ENCODE measurements at places on chromosomes 2 and 18. TPM values are rescaled to one million over a fixed set of nuclear protein-coding genes. Genes with fewer than 3 reads are reported as not detected.

GRCh38 chr2:102034683-102035548 lies 43.2 kb downstream of the IL1R2 start:
- H3K4me3 ChIP-seq = no peak overlapping the region
- H3K27ac ChIP-seq = no peak overlapping the region
- H3K27me3 ChIP-seq = no peaks in the 10 kb centered on the region
- DNase-seq = no peak
- peaks cover 26% of the 10 kb centered on the region for H3K4me1 ChIP-seq
- H3K36me3 ChIP-seq = peaks cover 22% of the 10 kb centered on the region

SALL3 gene
- not detected for total RNA-seq

CCDC178 gene
- 8.0 TPM for total RNA-seq

AOX1 gene
- total RNA-seq = 3.9 TPM

HMSD gene
- total RNA-seq = 2.2 TPM

GRCh38 chr2:88810017-88810416 lies 118.5 kb downstream of the RPIA start:
- peaks cover 3% of the 10 kb centered on the region for H3K27me3 ChIP-seq
- H3K4me1 ChIP-seq = no peaks in the 10 kb centered on the region
- DNase-seq = no peak
- no peak overlapping the region for H3K27ac ChIP-seq

DNA sequence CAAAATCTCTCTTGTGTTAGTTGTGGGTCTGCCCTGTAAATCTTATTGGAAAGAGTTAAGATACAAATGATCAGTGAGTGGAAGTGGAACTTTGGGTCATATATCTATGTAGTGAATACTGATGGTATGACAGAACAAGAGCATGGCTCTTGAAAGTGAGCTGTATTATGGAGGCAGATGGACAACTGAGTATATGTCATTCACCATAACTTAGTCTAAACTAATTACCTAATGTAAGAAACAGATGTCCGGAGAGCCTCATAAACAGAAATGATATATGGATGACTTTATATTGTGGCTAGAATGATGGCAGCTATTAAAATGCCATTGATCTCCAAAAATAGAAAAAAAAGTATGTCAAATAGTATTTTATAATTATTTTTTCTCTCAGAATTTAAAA lies 72.4 kb downstream of the FASTKD2 start:
- H3K27me3 ChIP-seq = no peaks in the 10 kb centered on the region
- H3K27ac ChIP-seq = no peak overlapping the region
- H3K4me3 ChIP-seq = no peak overlapping the region
- no peaks in the 10 kb centered on the region for H3K36me3 ChIP-seq
- DNase-seq = no peak

KRCC1 gene
- total RNA-seq = 26.3 TPM

DNA sequence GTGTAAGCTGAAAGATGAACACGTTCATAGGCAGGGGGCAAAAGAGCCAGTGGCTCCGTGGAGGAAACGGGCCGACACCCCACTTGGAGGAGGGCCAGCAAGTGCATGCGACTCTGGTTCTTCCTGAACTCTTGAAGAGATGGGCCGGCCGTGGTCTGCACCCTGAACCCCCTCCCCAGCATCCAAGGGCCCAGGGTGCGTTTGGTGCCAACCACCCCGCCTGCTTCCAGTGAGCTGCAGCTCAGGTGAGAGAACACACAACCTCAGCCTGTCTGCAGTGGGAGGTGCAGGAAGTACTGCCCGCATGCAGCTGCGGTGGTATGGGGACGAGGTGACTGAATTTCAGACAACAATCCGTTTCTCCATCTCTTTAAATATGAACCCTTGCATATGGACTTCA lies 58.9 kb downstream of the ADNP2 start:
- no peak overlapping the region for H3K27ac ChIP-seq
- peaks cover 11% of the 10 kb centered on the region for H3K4me1 ChIP-seq

CLIP4 gene
- 28.0 TPM for total RNA-seq

DNA sequence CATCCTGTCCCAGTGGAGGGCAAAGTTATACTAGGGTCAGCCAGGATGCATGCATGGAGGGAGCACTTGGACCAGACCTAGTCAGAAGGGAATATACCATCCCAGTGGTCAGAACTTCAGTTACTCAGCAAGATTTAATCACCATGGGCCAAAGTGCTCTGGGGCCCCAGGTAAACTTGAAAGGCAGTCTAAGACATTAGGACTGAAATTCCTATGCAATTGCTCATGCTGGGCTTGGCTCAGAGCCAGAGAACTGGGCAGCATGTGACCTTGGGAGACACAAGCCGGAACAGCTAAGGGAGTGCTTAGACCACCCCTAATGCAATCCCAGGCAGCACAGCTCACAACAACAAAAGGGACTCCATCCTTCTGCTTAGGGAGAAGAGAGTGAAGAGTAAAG lies 401.3 kb downstream of the KCNJ3 start:
- H3K36me3 ChIP-seq = no peaks in the 10 kb centered on the region
- DNase-seq = no peak
- H3K27ac ChIP-seq = no peak overlapping the region
- no peak overlapping the region for H3K4me3 ChIP-seq
